Activated CD4-positive, CD25-positive, alpha-beta regulatory T cell treated with anti-CD3 and anti-CD28 coated beads, Interleukin-2, amount 50 U/mL, for 16 hours (primary cell): ENCODE measurements at places on chromosomes 13 and 19.
A peak's percentile ranks its signal among the peaks of the same experiment; 100 is the strongest.

GRCh38 chr19:37466798-37467607, at the start of gene ZNF569:
TSS of gene ZNF569 (minus strand) at chr19:37467444. CDS start at chr19:37444921, 22,523 bp downstream.
- peak; percentile 82 for DNase-seq

- DNase-seq = no peak
Observed at GRCh38 chr13:40981949-40982348, 37.2 kb downstream of the ELF1 start.

DNA sequence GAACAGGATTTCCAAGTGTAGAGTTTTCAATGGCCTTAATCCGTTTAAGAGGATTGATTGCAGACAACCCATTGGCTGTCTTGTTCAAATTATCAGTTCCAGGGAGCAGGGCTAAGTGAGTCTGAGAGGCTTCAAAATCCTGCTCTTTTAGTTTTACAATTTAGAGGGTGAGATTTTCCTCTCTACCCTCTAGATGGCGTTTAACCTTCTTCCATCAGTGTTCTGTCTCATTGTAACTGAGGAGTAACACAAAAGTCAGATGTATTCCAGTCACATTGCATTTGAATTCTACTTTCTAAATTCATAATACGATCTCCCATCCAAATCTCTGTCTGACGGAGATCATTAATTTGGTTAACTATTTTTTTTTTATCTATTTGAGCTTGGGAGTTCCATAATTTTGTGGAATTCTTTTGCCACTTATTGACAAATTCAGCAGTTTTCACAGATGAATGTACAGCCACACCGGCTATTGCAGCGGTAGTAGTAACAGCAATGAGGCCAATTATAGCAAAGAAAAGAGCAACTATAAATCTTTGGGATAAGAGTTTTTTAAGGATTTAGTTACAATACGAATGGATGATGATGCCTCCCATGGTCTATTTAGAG, 7.8 kb upstream of the C19orf84 start:
- DNase-seq = no peak

- DNase-seq = no peak
Observed at GRCh38 chr19:18312092-18312534, 10.8 kb downstream of the LSM4 start.

GRCh38 chr13:45833663-45834375, 17.7 kb downstream of the SIAH3 start:
- no peak for DNase-seq

GRCh38 chr19:8046569-8047165, 5.9 kb upstream of the CCL25 start:
- DNase-seq = no peak

- DNase-seq = no peak
Observed at GRCh38 chr13:62846302-62846701, 1430.7 kb upstream of the PCDH20 start.

DNA sequence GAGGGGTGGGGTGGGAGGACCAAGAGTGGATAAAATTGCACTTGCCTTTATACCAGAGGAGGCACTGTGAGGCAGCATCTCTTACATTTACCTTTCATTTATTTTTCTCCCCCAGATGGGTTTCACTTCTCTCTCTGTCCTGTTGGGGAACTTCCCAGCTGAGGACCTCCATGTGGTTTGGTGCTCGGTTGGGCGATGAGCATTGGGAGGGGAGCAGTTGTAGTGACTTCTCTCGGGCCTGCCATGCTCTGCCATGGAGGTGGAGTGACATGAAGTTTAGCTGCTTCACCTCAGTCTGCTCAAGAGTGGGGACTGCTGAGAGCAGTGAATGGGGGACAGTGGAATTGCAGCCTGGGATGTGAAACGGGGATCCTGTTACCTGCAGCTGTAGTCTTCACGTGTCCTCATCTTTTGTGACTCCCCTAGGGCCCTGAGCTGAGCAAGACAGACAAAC, 23.1 kb upstream of the CXCL17 start:
- DNase-seq = no peak

DNA sequence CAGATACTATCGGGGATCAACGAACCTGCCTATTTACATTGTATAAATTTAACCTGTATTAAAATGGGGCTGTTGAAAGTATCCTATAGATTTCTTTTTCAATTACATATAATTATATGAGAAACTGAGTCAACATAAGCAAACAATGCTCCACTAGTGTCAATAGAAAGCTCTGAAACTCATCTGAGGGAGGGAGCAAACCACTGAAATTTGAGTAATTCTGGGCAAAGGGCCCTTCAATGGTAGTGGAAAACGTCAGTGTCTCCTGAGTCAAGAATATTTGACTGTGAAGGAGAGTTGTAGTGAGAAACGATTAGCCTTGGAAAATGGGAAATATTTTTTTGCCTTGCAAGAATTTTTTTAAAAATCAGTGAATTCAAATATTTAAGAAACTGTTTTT, 17.6 kb upstream of the VN1R4 start:
- no peak for DNase-seq

DNA sequence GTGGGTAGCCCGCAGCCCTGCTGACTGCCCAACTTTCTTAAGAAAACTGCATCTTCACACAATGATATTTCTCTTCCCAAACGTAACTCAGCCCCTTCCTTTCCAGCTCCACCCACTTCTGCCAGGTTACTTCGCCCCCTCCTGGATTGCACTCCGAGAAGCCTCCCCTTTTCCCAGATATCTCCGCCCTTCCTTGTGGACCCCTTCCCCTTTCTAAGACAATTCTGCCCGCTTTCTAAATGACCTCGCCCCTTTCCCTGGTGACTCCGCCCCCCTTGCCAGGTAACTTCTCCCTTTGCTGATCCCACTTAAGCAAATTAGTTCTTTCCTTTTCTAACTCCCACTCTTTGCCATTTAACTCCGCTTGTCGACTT, 2.6 kb downstream of the VSIG10L start:
- DNase-seq = no peak

DNA sequence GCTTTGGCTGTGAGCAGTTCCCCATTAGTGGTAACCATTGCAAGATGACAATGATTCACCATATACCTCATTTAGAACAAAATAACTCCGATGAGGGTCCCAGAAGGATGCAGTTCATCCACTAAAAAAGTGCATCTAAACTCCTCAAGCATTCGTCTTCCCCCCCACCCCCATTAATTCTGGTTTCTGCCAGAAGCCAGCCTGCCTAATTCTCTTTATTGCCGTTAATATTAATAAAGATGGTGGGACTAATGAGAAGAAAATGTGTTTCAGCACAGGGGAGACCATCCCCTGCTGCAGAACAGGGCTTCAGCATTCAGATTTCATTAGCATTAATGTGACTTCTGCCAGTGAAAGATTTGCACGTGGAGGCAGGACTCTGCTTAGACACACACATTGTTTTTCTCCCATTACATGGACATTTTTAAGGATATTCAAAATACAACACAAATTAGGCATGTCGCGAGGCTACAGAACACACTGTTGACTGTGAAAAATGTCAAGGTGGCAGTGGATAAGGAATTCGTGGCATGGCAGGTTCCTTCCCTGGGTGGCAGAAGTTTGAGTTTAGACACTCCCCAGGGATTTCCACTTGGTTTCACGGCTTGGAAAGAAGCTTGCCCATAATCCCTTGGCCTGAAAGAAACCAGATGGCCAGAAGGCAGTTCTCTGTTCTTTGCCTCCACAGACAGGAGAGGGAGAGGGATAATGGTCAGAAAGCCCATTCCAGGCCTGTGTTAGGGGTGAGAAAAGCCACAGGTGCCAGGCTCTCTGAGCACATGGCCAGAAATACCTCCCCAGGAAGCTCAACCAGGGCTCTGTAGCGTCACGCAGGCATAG, 236.5 kb downstream of the FOXO1 start:
- no peak for DNase-seq

DNA sequence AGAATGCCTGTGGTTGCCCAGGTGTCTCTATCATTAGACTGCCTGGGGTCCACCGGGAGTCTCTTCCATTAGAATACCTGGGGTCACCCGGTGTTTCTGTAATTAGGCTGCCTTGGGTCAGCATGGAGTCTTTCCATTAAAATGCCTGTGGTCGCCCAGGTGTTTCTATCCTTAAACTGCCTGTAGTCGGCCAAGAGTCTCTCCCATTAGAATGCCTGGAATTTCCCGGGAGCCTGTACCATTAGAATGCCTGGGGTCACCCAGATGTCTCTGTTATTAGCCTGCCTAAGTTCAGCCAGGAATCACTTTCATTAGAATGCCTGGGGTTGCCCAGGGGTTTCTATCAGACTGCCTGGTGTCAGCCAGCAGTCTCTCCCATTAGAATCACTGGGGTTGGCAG, 1492.8 kb downstream of the UQCRFS1 start:
- DNase-seq = no peak

DNA sequence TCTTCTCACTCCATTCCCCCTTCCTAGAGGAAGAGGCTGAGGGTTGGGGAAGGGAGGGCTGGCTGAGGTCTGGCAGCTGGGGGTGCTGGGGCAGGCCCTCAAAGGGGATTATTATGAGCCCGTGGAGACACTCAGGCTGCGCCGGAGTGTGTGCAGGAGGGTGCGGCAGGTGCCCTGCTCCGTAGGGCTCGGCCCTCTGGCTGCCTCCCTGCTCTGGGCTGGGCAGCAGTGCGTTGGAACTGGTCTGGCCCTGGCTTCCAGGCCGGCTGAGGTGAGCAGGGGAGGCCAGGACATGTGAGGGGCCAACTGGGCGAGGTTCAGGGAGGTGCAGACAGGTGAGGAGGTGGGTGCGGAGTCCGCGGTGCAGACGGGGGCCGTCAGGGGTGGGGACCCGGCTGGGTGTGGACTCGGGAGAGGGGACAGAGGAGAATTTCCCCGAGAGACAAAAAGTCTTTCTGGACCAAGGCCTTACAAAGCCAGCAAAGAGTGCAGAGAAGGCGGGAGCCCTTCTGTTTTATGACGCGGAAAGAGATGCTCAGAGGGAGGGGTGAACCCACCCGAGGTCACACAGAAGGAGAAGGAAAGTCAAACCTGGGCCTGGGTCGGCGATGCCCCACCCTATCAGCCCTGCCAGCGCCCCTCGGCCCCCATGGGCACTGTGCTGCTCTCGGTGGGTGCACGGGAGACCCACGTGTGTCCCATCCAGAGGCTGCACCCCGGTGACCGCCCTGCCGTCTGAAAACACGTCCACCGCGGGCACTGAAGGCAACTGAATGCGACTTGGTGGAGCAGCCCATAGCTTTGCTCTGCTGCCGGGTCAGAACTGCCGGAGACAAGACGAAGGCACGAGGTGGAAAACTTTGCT, 31.0 kb downstream of the PIP5K1C start:
- no peak for DNase-seq

- no peak for DNase-seq
Observed at GRCh38 chr13:51532736-51533197, 51.5 kb upstream of the WDFY2 start.

- DNase-seq = no peak
Observed at GRCh38 chr19:42495663-42496062, 32.6 kb downstream of the CEACAM1 start.

DNA sequence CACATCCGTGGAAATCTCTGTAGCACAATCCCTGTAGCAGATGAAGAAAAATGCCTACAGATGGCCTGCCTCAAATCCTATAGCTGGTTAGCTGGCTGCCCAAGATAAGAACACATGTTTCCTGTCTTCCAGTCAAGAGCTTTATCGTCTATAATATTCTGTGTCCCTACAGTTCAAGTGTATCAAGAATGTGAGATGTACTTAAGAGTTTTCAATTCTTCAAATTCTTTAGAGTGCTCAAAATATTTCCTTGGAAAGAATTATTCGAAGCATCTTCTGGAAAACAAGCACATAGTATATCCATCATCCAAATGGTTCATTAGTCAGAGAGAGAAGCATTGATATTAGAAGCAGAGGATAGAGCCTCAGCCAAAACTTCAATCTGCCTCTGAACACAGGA, 239.8 kb downstream of the COG6 start:
- DNase-seq = no peak

- DNase-seq = no peak
Observed at GRCh38 chr19:48740164-48740972, at the start of gene RASIP1. TSS of gene RASIP1 (minus strand) at chr19:48740610. CDS start at chr19:48740282, 328 bp downstream.

- DNase-seq = no peak
Observed at GRCh38 chr13:26112843-26113242, 61.0 kb upstream of the SHISA2 start.

DNA sequence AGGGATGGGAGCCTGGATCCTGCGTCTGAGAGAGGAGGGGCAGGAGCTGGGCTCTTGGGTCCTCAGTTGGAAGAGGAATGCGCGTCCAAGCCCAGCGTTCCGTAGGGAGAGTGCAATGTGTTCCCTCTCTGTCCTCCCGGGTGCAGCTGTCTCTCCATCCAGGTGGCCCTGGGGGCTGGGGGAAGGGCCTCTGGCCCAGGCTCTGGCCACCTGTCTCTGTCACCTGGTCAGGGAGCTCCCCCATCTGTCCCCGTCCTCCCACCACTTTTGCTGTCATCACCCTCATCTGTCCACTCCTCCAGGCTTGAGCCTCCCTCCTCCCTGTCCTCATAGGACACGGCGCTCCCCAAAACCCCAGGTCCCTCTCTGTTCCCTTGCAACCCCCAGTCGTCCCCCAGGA, 3.7 kb upstream of the SBK2 start:
- DNase-seq = no peak

DNA sequence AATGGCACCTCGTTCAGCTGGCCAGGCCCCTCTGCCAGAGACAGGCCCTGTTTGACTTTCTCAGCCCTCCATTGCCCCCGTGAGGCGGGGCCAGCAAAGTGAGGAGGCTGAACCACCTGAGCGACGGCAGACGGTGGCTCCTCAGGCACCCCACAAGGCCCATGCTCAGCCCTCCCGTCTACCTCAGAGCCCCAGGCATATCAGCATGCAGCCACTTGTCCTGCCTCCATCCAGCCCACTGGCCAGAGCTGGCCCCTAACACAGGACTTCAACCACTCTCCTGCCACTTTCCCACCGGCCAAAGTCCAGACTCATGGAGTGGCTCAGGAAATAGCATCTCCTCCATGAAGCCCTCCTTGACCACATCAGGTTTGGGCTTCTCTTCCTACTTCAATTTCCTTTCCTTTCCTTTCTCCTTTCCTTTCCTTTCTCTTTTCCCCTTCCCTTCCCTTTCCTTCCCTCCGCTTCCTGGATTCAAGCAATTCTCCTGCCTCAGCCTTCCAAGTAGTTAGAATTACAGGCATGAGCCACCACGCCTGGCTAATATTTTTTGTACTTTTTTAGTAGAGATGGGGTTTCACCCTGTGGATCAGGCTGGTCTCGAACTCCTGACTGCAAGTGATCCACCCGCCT, 9.3 kb downstream of the SLC7A10 start:
- no peak for DNase-seq

- no peak for DNase-seq
Observed at GRCh38 chr13:48437371-48437770, 24.5 kb upstream of the LPAR6 start.

GRCh38 chr19:14470031-14470876, 4.9 kb downstream of the PTGER1 start:
- DNase-seq = no peak

DNA sequence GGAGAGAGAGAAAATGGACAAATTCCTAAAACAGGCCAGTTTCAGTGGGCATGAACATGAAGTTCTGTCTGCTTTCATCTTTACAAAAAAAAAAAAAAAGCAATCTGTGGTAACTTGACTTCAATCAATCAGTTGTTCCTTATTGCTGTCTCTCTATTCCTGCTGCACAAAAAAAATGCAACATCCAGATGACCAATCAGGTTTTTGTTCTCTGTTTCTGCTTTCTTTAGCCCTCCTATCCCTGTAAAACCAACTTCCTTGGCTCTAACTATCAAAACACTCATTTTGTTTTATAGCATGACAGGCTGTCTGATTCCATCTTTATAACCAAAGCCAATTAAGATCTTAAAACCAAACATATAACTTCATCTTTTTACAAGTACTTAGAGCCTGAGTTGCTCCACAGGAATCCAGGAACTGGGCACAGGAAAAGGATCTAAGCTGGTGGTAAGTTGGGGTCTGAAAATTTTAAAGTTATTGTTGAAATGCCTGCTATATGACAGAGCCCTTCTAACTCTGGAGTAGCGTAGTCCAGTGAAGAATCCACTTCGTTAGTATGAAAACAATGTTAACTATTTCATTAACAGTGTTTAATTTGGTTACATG, at the start of gene FPR3:
TSS of gene FPR3 (plus strand) at position 273 of the 606 bp plus-strand sequence. CDS start 28,592 bp downstream, outside the sequence.
- no peak for DNase-seq
